ENCODE measurements at places on chromosomes 6 and 20.
A peak's percentile ranks its signal among the peaks of the same experiment; 100 is the strongest.

DNA sequence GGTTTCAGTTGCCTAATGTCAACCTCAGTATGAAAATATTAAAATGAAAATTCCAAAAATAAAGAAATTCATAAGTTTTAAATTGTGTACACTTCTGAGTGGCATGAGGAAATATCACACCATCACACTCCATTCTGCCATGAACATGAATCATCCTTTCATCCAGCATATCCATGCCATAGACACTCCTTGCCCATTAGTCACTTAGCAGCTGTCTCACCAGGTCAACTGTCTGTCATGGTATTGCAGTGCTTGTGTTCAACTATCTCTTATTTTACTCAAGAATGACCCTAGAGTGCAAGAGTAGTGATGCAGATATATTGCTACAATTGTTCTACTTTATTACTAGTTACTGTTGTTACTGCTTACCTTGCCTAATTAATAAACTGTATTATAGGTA, 712.4 kb downstream of the EPHA7 start:
- DNase-seq = no peak

GRCh38 chr20:3565851-3566250, 95.0 kb downstream of the ATRN start:
- no peak for DNase-seq

- DNase-seq = no peak
These were observed 483 bp downstream of the SMIM26 start for GRCh38 chr20:18567739-18568091.

DNA sequence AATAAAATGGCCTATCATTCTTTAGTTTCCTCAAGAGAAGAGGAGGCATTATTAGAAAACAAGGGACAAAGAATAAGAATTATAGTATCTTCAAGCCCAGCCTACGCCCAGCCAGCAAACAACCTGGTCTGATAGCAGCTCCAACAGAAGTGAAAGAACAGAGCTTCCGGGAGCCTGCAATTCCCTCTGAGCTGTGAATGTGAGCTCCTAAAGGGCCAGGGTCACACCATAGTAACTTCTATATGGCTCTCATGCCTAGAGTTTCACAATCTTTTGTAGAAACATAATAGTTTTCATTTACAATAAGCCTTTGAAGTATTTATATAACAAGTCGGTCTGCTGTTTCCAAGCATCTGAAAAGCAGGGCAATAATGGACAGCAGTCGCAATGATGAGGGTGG, 116.5 kb downstream of the SMLR1 start:
- no peak for DNase-seq

DNA sequence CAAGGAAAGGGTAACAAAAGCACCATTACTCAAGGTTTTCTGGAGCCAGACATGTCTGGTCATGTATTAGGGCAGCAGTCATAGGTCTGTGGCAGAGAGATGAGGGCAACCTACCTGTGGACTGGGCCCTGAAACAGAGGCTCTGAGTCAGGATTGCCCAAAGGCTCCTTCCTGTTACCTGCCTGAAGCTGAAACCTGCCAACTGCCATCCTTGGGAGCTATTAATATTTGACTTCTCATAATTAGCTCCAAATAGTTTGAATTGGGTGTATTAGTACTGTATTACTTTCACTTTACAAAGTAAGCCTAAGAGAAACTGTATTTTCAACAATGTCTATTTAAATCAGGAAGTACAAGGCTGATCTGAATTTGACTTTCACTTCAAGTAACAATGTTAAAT, 72.0 kb upstream of the TBX18 start:
- no peak for DNase-seq

- DNase-seq = no peak
These were observed 100.1 kb downstream of the SGK1 start for GRCh38 chr6:134217798-134218140.

DNA sequence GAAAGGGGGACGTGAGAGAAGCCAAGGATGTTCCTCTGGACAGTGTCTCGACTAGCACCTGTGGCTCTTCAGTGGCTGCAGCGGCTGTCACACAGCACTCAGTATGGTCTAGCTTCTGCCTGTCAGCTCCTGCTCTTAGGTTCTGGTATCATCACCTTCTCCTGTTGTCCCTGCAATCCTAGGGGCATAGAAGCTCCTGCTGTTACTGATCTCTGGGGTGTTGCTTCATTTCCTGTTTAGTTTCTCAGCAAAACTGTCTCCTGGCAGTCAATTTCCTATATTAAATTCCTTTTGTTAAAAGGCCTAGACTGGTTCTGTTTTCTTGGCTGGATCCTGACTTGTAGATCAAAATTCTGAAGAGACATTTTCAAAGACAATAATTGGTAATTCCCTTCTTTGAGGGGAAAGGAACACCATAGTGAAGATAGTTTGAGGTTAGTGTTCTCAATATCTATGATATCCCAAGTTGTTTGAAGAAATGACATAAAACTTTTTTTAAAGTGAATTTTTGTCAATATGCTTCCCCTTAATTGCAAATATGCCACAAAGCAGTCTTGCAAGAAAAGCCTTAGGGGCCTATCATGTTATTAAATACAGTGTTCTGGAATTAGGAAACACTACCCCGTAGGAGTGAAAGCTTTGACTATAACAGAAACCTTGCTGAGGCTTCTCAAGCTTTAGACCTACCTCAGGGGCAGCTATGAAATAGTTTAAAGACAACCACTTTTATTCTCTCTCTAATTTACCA, 148.5 kb downstream of the KIF6 start:
- DNase-seq = no peak

- no peak for DNase-seq
These were observed 8.1 kb upstream of the GUCA1A start for GRCh38 chr6:42165016-42165415.

DNA sequence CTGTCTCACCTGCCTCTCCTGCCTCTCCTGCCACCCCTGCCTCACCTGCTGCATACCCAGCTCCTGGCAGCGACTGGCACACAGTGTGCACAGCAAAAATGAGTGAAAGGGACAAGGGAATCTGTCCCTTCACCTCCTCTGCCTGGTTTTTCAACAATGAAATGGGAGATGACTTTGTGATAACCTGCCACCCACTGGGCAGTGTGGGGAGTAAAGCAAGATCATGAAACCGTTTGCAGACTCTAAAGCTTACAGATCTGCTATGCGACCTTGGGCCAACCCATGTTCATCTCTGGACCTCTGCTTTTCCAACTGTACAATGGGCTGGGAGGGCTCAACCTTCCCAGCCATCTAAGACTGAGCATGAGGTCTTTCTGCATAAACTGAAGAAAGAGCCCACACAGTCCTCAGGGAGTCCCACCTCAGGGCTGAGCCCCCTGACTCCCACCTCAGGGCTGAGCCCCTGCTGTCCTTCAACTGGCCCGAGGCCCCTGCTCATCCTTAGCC, 81.1 kb downstream of the RIPOR3 start:
- no peak for DNase-seq

GRCh38 chr6:137519629-137520176, 25.5 kb upstream of the OLIG3 start:
- no peak for DNase-seq

- no peak for DNase-seq
These were observed 518.7 kb upstream of the MAP3K7 start for GRCh38 chr6:91105532-91105931.

DNA sequence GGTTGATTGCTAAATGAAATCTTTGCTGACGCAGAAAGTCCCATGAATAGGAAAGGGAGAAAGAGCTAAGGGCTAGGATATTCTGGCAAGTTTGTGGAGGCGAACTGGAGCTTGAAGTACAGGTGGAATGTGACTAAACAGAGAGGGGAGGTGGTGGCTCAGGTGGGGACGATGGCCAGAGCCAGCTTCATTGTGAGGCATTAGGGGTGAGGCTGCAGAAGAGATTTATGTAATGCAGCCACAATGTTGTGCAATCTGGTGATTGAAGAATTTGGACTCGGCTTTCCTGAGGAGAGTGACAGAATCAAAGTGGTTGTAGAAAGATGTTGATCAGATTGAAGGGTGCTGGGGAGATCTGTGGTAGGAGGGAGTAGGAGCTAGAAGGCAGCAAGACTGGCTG, 42.9 kb upstream of the SPACA1 start:
- DNase-seq = no peak

- DNase-seq = no peak
These were observed 400.0 kb downstream of the CD83 start for GRCh38 chr6:14517516-14518105.

- DNase-seq = peak; percentile 87
These were observed 9.4 kb downstream of the DEFB132 start for GRCh38 chr20:266596-267562.

DNA sequence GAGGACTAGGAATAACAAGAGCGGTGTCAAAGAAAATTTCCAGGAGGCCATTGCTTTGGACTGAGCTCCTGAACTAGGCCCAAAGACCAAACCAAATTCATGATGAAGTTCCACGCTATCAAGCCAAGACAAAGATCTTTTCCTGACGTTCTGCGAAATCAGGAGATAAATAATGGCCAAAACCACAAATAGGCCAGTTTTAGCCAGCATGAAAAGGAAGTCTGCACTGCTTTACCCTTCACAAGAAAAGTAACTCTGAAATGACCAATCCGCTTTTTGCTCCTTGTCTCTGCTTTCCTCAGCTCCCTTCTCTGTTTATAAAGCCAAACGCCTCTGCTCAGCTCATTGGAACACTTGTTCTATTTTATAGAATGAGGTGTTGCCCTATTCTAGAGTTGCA, 6.7 kb downstream of the NCOA5 start:
- DNase-seq = no peak

- DNase-seq = no peak
These were observed 88.6 kb downstream of the SIM1 start for GRCh38 chr6:100376103-100376502.

DNA sequence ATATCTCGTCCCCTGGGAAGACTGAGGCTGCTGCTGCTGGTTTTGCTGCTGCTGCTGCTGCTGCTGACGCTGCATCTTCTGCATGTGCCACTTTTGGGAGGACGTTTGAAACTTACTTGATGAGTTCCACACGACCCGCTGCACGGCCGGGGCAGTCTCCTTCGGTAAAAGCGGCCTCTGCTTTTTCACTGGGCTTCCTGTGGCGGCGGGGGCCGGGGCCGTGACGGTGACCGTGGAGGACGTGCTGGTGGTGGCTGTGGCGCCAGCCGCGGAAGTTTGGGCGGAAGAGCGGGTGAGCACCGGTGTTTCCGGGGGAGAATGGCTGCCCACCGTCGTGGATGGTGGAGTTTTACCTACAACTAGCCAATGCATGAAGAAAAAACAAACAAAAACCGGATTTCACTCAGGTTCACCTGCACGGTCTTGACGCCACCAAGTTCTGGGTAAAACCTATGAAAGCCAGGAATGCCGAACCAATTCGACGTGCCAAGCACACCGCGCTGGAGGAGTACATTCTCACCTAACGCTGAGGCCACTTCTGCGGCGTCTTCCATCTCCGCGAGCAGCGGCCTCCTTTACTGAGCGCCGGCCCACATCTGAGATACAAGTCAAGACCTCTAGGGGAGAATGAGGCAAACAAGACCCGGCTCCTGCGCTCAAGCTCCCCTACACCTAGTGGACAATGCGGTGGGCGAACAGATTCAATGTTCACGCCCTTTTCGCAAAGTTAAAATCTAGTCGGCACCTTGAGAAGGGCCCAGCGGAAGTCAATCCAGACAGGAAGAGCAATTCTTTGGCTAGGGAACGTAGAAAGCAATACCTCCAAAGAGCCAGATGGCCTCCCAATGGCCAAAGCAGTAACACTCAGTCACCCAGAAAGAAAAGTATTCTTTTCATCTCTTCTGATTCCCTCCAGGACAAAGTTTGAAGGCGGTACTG, 117.5 kb downstream of the ZMYND8 start:
- no peak for DNase-seq

DNA sequence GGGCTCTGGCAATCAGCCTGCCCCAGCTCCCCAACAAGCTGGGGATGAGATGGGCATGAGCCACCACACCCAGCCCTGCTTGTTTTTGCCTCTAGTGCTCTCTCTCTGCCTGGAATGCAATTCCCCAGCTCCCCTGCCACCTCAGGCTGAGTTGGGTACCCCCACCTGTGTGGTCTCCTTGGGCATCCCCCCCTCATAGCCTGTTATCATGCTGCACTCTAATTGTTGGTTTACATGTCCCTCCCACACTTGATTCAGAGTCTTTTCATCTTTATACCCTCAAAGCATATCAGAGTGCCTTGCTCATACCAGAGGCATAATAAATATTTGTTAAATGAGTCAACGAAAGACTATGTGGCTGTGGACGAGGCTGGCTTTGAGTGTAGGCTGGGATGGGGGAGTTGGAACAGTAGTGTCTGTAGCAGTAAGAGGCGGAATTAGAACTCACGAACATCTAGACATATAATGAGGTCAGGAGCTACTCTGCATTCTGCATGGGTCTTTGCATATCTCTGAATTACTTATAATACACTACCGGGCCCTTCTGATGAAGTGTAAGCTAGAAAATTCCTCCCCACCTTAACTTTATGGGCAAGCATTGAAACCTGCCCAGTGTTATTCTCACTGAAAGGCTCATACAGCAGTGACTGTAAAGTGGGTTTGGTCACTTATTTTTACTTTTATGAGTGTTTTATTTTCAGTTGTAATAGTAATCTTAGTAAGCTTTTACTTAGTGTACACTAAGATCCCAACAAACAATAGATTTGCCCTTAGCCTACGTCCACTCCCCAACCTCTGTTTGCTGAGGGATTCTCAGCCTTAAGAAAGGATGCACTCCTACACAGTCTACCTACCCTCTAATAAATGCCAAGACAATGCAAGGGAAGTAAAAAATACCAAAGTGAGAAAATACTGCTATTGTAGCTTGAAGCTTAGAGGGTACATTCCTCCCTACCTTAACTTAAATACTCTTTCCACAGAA, 58.7 kb downstream of the EDN1 start:
- no peak for DNase-seq

GRCh38 chr6:37142050-37142614, 27.8 kb upstream of the PIM1 start:
- no peak for DNase-seq

DNA sequence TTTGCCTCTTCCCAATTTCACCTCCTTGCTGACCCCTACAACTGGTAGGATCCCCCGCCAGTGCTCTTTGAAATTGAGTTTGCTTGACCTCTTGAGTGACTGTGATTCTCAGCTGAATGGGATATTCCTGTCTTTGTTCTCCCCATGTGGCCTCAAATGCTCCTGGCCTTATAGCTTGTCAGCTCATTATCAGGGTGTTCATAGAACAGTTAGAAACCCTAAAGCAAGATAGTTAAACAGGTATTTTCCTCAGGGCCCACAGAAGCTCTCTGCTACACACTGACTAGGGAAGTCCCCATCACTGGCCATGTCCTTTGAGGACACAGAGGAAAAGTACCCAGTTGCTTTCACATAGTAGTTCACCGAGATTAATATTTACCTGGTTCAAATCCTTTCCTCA, 211.5 kb upstream of the DTNBP1 start:
- DNase-seq = no peak

DNA sequence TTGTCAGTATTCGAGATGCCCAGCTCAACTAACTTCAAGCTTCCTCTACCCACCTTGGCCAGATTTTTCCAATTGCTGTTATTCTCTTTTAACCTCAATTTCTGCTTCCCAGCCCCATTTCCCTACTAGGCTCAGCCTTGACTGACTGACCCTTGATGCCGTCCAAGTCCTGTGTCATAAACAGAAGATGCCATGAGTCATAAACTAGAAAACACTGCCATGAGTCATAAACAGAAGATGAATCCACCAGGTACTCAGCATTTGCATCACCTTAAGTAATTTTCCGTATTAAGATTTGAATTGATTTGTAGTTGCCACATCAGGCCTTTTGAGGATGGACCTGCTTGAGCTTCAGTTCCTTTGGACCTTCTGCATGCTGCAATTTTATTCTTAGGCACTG, 123.8 kb downstream of the FAM83B start:
- no peak for DNase-seq
